Gastroesophageal sphincter (tissue), 4 donors: ENCODE measurements at places on chromosomes 5 and 9. TPM values are rescaled to one million over a fixed set of nuclear protein-coding genes. Genes with fewer than 3 reads are reported as not detected.

Gene SLC36A2
- not detected for total RNA-seq

Gene PRRX2
- total RNA-seq, result 12.1 TPM

Gene NMUR2
- not detected for total RNA-seq

Gene IFNA13
- total RNA-seq, result not detected

Gene MYOZ3
- not detected for total RNA-seq

Gene PRKACG
- total RNA-seq, result not detected

Gene PLPP7
- total RNA-seq, result 11.2 TPM

Gene REEP2
- total RNA-seq, result 32.0 TPM

Gene YIPF5
- total RNA-seq, result 28.0 TPM

Gene LHX3
- total RNA-seq, result not detected

Gene SPINK4
- not detected for total RNA-seq

Gene PCA3
- total RNA-seq, result 0.27 TPM

Gene OLFML2A
- 43.5 TPM for total RNA-seq

Gene PCDHGA1
- 0.89 TPM for total RNA-seq

Gene IL3
- not detected for total RNA-seq

Gene C7
- total RNA-seq, result 681 TPM

Gene CATSPER3
- not detected for total RNA-seq

DNA sequence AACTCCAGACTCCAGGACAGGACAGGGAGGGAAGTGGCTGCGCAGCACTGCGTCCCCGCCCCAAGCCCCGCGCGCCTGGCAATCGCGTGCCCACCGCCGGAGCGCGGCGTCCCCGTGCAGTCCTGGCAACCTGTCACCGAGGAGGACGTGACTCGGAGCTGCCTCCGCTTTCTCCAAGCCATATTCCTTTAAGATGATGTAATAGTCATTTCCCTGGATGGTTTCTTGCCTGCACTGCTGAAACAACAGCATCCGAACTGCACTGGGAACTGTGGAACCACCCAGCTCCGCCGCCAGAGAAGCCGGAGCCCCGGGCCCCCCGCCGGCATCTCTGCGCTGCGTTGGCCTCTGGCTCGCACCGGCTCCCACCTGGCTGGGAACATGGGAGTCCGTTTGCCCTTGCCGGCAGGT is 34.5 kb downstream of the KCTD16 start:
- ATAC-seq, result peak; percentile 36

DNA sequence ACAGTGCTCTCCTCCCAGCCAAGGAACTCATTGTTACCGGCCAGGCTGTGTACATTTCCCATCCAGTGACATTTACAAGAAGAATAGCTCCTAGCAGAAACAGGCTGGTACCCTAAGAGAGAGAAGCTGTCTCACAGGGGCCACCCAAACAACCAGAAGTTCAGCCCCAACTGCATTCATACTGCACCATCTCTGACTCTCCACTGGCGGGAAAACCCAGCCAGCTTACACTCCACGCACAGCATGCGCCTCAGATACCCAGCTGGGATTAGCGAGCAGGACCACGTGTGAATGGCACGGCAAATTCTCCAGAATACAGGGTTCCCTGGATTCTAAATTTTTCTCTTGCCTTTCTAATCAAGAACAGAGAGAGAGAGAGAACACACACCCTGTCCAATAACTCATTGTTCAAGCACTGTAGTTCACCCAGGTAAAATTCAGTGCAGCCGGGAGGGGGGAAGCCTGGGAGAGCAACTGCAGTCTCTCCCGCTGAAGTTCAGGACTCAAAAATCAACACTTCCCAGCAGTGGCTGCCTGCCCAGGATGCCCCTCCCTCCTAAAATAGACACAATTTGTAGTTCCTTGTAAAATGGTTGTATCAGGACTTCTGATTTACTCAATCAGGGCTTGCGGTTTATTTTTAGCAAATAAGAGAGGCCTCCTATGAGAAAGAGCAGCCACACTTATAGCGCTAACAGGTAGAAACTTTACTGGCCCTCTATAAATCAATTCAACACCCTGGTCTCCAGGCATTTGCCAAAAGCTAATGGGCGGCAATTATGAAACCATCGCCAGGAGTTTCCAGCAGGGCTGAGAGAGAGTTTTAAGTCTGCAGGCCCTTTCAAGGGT is 2.2 kb downstream of the COL23A1 start:
- ATAC-seq, result no peak

- ATAC-seq, result peak; percentile 7
These were observed 858 bp downstream of the NCS1 start for GRCh38 chr9:130172858-130173665.

GRCh38 chr5:175922192-175922885 is 45.8 kb downstream of the THOC3 start:
- ATAC-seq, result no peak

DNA sequence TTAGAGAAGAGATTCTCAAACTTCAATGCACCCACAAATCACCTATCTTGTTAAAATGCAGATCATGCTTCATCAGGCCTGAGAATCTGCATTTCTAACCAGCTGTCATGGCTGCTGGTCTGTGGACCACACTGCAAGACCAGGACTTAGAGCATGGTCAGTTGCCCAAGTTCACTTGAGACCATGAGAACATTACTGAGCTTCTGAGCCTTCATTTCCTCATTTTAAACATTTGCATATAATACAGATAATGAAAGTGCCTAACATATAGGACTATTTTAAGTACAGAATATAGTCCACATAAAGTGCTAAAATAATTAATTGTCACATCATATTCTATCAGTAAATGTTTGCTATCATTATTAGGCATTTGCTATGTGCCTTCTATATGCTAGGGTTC is 260.8 kb upstream of the TNC start:
- ATAC-seq, result no peak

GRCh38 chr9:99479929-99480328 is 257.8 kb downstream of the SEC61B start:
- ATAC-seq, result no peak

GRCh38 chr5:179118338-179118737 is 58.2 kb downstream of the ZNF354C start:
- no peak for ATAC-seq

DNA sequence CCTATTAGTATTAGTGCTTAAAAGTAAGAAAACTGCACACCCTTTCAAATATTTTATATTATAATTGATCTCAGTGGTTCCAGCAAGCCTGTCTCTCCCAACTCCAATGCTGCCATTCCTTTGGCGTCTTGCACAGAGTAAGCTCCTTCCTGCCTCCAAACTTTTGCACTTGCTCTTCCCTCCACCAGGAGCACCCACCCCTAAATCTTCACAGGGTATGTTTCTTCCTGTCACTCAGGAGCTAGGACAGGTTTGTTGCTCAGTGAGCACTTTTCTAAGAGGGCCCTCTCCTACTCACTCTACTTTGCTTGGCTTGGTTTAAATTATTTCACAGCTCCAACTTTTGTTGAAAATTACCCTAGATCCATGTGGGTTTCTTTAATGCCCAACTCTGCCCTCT is 189.1 kb upstream of the ADRA1B start:
- no peak for ATAC-seq

GRCh38 chr9:100227636-100228035 is 125.1 kb downstream of the TEX10 start:
- no peak for ATAC-seq

GRCh38 chr5:40202814-40203440 is 476.8 kb upstream of the PTGER4 start:
- ATAC-seq, result peak; percentile 51

- ATAC-seq, result no peak
These were observed 1.6 kb downstream of the ITK start for GRCh38 chr5:157182143-157182757.

- ATAC-seq, result no peak
These were observed 6.3 kb upstream of the ASB6 start for GRCh38 chr9:129648092-129648763.

DNA sequence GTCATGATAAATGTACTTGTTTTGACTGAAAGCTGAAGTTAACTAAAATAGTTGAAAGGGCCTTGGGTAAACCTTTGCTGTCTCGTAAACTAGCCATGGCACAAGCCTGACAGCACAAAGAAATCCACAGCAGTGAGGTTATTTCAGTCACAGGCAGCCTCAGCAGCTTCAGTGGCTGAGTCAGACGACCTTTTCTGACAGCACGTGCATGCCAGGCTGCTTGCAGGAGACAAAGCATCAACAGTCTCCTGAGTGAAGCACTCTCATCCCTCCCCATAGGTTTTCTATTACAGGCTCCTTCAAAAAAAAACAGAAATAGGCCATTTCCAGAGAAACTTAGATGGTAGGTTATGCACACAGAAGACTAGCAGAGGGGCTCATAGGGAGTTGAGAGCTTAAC is 34.6 kb downstream of the OXCT1 start:
- ATAC-seq, result peak; percentile 78

GRCh38 chr5:117411701-117412100 is 837.1 kb upstream of the SEMA6A start:
- no peak for ATAC-seq

DNA sequence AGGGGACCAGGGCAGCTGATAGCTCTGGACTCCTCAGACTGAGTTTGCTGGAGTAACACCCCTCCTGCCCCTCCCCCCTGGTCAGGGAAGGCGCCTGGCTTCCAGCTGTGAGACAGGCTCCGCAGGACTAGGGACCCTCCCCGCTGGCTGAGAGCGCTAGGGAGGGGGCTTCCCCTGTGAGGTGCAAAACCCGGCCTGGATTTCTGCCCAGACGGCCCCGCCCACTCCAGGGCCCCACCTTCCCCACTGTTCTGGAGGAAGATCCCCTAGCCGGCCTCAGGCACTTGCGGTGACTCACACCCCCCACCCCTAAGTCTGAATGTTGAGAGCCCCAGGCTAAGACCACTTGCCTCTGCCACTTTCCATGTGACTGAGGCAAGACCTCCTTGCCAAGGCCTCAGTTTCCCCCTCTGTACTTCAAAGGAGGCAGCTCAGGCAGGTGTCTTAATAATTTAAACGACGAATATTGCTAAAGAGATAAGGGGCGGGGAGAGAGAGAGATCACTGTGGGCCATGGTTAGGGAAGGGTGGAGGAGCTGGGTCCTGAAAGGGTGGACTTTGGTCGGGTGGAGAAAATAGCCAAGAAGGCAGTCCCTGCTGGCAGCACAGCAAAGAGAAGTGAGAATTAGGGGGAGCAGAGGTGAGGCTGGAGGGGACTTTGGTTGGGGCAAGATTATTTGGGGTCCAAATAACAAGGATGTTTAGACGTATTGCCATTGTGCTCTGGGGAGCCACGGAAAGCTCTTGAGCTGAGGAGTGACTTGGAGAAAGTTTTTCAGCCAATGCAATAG is 1.0 kb upstream of the DAB2IP start:
- peak; percentile 10 for ATAC-seq

DNA sequence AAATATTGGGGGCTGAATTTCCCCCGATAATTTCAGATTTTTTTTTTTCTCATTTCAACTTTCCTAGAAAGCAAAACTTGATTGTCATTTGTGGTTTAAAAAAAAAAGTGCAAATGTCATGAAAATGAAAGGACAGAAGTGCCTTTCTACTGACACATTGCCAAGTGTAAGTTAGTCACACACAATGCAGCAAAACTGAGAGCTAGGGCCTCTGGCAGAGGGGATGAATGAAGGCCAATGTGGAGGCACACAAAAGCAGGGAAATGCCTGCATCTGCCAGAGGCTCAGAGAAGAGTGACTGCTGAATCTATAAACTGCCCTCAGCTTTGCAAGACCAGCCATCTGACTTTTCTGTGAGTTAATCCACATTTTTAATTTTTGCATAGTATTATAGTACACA is 6.8 kb upstream of the IFNA5 start:
- no peak for ATAC-seq

- no peak for ATAC-seq
These were observed 220.0 kb downstream of the ADAMTS12 start for GRCh38 chr5:33671700-33672291.

- no peak for ATAC-seq
These were observed 1.3 kb upstream of the VDAC1 start for GRCh38 chr5:134006115-134006514.

- peak; percentile 84 for ATAC-seq
These were observed 168.5 kb downstream of the AUH start for GRCh38 chr9:91193087-91193657.

- ATAC-seq, result no peak
These were observed 331.3 kb downstream of the ASTN2 start for GRCh38 chr9:117083559-117083958.

GRCh38 chr9:97889941-97890887 is 32.1 kb downstream of the TRMO start:
- ATAC-seq, result no peak

DNA sequence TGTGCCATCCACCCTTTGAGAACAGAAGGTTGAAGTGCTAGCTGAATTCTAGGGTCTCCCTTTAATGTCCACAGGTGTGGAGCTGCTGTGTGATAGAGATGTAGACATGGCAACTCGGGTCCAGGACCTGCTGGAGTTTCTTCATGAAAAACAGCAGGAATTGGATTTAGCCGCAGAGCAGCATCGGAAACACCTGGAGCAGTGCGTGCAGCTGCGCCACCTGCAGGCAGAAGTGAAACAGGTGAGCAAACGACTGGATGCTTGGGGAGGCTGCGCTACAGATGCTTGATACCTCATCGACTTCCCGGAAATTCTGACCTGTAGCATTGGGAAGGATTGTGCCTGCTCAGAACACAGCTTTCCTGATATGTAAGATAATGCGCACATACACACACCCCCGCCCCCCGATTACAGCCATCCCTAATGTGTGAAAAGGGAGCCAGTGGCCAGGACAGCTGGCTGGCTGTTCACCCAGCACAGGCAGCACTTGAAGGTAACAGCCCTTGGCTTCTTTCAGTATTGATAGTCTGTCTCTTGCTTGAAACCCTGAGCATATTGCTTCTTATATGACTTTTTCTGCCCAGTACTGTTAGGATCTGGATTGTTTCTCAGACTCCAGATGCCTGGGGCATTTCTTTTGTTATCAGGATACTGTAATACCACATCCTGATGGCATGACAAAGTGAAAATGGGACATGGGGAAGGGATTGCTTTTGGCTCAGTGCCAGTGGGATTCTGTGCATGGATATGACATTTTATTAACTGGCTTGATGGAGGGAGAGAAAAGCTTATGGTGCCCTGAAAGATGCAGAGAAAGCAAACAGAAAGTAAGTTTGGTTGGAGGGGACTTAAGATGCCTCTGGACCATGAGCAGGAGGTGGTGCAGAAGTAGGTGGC is 216.8 kb upstream of the OTULINL start:
- ATAC-seq, result no peak

- ATAC-seq, result no peak
These were observed 32.9 kb downstream of the FAM81B start for GRCh38 chr5:95424016-95424415.

- no peak for ATAC-seq
These were observed 226.5 kb downstream of the GABBR2 start for GRCh38 chr9:98482226-98482625.

DNA sequence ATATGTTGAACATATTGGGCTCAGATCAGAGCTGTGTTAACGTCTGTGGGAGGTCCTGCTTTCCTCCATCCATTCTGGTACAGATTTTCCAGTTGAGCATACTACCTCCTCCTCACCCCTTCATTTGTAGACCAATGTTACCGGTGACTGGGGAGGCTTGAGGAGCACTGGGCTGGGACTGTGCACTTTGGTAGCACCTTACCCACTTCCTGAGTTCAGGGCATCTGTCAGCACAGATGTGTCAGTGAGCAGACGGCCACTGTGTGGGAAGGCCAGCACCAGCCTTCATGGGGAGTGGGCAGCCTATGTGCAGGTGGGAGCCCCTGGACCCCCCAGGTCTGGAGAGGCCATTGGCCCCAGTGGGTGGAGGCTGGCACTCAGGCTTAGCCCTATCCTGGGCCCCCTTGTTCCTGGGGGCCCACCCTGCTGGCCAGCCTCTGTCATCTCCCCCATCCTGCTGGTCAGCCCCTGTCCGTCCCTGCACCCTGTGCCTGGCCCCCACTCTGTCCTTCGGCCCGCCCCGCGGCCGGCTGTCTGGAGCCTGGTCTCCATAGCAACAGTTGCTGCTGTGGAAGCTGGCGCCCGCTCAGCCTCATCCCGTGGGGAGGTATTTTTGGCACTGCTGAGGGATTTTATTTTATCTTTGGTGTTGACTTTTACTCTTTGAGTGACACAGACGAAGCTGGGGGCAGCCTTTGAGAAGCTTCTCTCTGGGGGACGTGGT is 21.3 kb downstream of the WNK2 start:
- peak; percentile 69 for ATAC-seq
